ENCODE measurements at places on chromosomes 1 and 21. TPM values are rescaled to one million over a fixed set of nuclear protein-coding genes. Genes with fewer than 3 reads are reported as not detected.

DNA sequence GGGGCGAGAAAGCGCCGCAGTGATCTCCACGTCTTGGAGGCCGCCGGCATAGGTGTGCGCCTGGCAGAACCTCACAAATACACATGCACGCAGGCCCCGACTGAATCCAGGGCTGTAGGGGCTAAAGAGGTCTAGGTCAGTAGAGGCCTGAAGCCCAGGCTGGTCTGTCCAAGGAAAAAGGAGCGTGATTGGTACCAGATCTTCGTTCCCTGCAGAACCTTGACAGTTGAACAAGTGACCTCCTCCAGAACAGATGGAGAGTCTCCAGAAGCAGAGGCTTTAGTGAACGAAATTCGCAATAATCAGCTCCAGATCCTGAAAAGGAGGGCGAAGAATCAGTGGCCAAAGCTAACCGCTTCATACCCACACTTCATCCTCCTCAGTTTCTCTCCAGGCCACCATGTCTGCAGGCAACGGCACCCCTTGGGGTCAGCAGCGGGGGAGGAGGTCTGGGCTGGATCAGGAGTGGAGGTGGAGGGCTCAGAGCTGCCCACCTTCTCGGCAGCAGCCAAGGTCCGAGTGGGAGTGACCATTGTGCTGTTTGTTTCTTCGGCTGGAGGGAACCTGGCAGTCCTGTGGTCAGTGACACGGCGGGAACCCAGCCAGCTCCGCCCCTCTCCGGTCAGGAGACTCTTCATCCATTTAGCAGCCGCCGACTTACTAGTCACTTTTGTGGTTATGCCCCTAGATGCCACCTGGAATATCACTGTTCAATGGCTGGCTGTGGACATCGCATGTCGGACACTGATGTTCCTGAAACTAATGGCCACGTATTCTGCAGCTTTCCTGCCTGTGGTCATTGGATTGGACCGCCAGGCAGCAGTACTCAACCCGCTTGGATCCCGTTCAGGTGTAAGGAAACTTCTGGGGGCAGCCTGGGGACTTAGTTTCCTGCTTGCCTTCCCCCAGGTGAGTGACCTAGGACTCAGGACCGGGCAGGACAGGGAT is 749 bp upstream of the PEX11B start:
- peaks cover 8% of the 10 kb centered on the region for H3K36me3 ChIP-seq
- peak overlapping the region; percentile 85 for H3K27ac ChIP-seq
- no peaks in the 10 kb centered on the region for H3K27me3 ChIP-seq
- peak; percentile 31 for DNase-seq
- H3K4me1 ChIP-seq: peaks cover 35% of the 10 kb centered on the region
- peak overlapping the region; percentile 96 for H3K4me3 ChIP-seq

GRCh38 chr1:162991444-162991843 is 77.7 kb upstream of the RGS4 start:
- no peak overlapping the region for H3K4me3 ChIP-seq
- DNase-seq: no peak
- H3K36me3 ChIP-seq: no peaks in the 10 kb centered on the region
- H3K27ac ChIP-seq: no peak overlapping the region
- H3K4me1 ChIP-seq: no peaks in the 10 kb centered on the region
- peaks cover 11% of the 10 kb centered on the region for H3K27me3 ChIP-seq

GRCh38 chr1:239617259-239617658 is 230.9 kb downstream of the CHRM3 start:
- H3K27ac ChIP-seq: no peak overlapping the region
- no peaks in the 10 kb centered on the region for H3K36me3 ChIP-seq
- H3K4me3 ChIP-seq: no peak overlapping the region
- DNase-seq: no peak

- H3K36me3 ChIP-seq: peaks cover 7% of the 10 kb centered on the region
- peaks cover 72% of the 10 kb centered on the region for H3K4me1 ChIP-seq
- H3K27me3 ChIP-seq: peaks cover 3% of the 10 kb centered on the region
- no peak for DNase-seq
- H3K27ac ChIP-seq: peak within 1 kb of the TSS; percentile 86
- peak within 1 kb of the TSS; percentile 97 for H3K4me3 ChIP-seq
These were observed at the start of gene MCM3AP for GRCh38 chr21:46285206-46285661. MCM3AP (minus strand) TSS chr21:46285611; CDS start chr21:46285286, 325 bp downstream.

- DNase-seq: peak; percentile 36
- no peak overlapping the region for H3K4me3 ChIP-seq
- peaks cover 4% of the 10 kb centered on the region for H3K27me3 ChIP-seq
- no peaks in the 10 kb centered on the region for H3K4me1 ChIP-seq
- H3K36me3 ChIP-seq: no peaks in the 10 kb centered on the region
- H3K27ac ChIP-seq: no peak overlapping the region
These were observed 97.9 kb upstream of the RGS1 start for GRCh38 chr1:192477630-192478029.

- no peak for DNase-seq
- H3K4me3 ChIP-seq: no peak overlapping the region
- no peak overlapping the region for H3K27ac ChIP-seq
- H3K36me3 ChIP-seq: no peaks in the 10 kb centered on the region
- H3K27me3 ChIP-seq: peaks cover 4% of the 10 kb centered on the region
- H3K4me1 ChIP-seq: no peaks in the 10 kb centered on the region
These were observed 218.0 kb upstream of the GALNT2 start for GRCh38 chr1:229848752-229849677.

- no peak for DNase-seq
- no peak overlapping the region for H3K27ac ChIP-seq
- H3K27me3 ChIP-seq: peaks cover 2% of the 10 kb centered on the region
- H3K36me3 ChIP-seq: no peaks in the 10 kb centered on the region
- no peaks in the 10 kb centered on the region for H3K4me1 ChIP-seq
- no peak overlapping the region for H3K4me3 ChIP-seq
These were observed 411.0 kb downstream of the CAMTA1 start for GRCh38 chr1:7196036-7196911.

DNA sequence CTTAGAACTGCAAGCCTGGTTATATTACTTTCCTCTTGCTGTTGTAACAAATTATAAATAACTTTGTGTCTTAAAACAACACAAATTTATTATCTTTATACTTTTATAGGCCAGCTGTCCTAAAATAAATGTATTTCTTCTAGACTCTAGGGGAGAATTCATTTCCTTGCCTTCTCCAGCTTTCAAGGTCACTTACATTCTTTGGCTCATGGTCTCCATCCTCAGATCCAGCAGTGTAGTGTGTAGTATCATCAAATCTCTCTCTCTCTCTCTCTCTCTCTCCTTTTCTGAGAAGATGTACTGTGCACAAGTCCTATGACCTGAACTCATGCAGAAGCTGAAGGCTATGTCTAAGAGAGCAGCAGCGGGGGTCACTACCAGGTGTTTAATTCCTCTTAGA is 1510.6 kb downstream of the MRPL39 start:
- no peak overlapping the region for H3K4me3 ChIP-seq
- no peaks in the 10 kb centered on the region for H3K27me3 ChIP-seq
- no peak for DNase-seq

DNA sequence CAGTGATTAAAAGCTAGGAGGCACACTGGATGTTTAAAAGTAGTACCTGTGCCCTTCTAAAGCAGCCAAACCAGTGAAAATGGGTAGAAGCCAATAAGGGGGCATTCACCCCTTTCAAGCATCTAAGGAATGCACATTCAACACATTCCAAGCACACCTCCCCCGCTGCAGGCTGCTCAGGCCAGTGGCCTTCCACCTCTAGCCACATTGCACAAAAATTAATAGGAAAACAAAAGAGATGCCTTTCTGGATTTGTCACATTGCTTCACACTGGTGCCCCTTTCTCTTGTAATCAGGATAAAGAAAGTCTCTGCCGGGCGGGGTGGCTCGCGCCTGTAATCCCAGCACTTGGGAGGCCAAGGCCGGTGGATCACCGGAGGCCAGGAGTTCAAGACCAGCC is 834.0 kb downstream of the USP25 start:
- H3K4me3 ChIP-seq: no peak overlapping the region
- no peak overlapping the region for H3K27ac ChIP-seq
- no peaks in the 10 kb centered on the region for H3K27me3 ChIP-seq
- no peaks in the 10 kb centered on the region for H3K36me3 ChIP-seq
- H3K4me1 ChIP-seq: no peaks in the 10 kb centered on the region
- DNase-seq: no peak

- H3K27ac ChIP-seq: no peak overlapping the region
- no peaks in the 10 kb centered on the region for H3K27me3 ChIP-seq
- H3K36me3 ChIP-seq: no peaks in the 10 kb centered on the region
- no peaks in the 10 kb centered on the region for H3K4me1 ChIP-seq
These were observed 51.3 kb downstream of the MAP10 start for GRCh38 chr1:232856541-232856940.

DNA sequence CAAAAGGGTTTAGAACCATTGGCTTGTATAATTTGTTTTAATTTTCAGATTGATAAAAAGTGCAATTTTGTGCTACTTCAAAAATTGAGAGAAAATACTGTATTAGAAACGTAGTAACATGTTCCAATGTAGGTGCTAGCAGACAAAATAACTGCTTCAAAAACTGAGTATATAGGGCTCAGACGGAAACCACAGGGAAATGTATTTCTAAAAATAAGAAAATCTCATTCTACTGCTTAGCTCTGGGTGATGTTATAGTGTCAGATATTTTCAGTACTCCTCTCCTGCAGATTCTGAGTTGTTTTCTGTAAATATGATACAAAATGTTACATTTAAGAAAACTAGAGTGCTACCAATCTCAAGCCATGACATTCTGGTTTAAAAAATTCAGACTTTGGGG is 55.4 kb downstream of the KCNK2 start:
- no peaks in the 10 kb centered on the region for H3K27me3 ChIP-seq
- no peaks in the 10 kb centered on the region for H3K4me1 ChIP-seq
- no peak for DNase-seq
- no peak overlapping the region for H3K27ac ChIP-seq
- H3K4me3 ChIP-seq: no peak overlapping the region
- H3K36me3 ChIP-seq: no peaks in the 10 kb centered on the region

DNA sequence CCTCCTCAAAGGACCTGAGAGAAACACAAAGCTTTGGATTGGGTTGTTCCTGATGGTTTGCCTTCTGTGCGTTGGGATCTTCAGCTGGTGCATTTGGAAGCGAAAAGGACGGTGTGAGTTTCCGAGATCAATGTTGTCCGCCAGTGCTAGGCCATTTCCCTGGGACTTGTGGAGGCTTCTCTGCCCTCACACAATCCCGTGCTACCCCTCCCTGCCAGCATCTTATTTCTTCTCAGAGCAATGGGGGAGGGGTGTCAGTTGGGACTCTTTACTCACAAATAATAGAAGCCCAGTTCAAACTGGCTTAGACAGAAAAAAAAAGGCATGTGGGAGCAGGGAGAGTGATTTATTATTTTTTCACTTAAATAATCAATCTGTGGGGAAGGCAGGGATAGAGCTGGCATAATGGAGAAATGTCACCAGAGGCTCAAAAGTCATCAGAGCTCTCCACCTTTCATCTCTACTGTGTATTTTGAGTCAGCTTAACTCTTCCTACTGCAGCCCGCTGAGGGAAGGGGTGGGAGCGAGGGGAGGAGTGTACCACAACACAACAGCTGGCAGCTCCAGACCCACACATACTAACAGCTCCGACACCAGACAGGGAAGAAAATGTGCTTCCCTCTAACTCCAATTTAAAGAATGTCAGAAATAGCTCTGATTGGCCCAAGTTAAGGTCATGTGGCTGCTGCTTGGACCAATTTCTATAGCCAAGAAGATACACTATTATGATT is 22.4 kb downstream of the LY9 start:
- peaks cover 34% of the 10 kb centered on the region for H3K4me1 ChIP-seq
- DNase-seq: no peak
- H3K4me3 ChIP-seq: no peak overlapping the region

- H3K36me3 ChIP-seq: peaks cover 18% of the 10 kb centered on the region
- H3K4me1 ChIP-seq: peaks cover 38% of the 10 kb centered on the region
- H3K27me3 ChIP-seq: peaks cover 2% of the 10 kb centered on the region
- no peak overlapping the region for H3K27ac ChIP-seq
These were observed 2.3 kb downstream of the PACC1 start for GRCh38 chr1:212412374-212412773.

GRCh38 chr1:4655674-4656532 is 1.5 kb downstream of the AJAP1 start:
- H3K4me3 ChIP-seq: no peak overlapping the region
- H3K36me3 ChIP-seq: no peaks in the 10 kb centered on the region
- peaks cover 12% of the 10 kb centered on the region for H3K27me3 ChIP-seq
- H3K4me1 ChIP-seq: no peaks in the 10 kb centered on the region

- no peak for DNase-seq
- H3K27ac ChIP-seq: no peak overlapping the region
- no peaks in the 10 kb centered on the region for H3K27me3 ChIP-seq
- no peaks in the 10 kb centered on the region for H3K36me3 ChIP-seq
- H3K4me1 ChIP-seq: peaks cover 1% of the 10 kb centered on the region
These were observed 42.5 kb downstream of the PTPRF start for GRCh38 chr1:43573066-43573800.

DNA sequence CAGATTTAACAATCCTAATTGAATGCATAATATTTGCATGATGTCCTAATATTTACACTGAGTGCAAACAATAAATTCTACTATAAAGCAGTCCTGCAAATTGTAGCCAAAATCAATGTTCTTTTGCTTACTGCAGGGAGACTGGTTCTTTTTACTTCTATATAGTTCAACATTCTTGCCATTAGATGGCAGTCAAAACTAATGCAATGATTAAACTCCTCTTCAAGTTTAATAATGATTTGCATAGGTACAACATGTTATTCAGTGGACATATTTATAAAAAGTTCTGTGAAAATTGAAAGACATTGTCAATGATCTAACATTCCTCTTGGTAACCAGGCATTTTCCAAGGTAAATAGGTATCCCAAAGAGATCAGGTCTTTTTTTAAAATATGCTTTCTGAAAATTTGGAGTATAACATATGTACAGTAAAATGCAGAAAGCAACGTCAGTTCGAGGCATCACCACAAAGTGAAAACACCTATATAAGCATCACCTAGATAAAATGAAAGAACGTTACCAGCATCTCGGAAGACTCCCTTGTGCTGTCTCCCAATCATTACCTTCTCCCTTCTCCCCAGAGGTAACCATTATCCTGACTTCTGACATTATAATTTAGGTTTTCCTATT is 9.8 kb upstream of the FNBP1L start:
- DNase-seq: peak; percentile 20
- no peaks in the 10 kb centered on the region for H3K4me1 ChIP-seq
- H3K36me3 ChIP-seq: no peaks in the 10 kb centered on the region

DNA sequence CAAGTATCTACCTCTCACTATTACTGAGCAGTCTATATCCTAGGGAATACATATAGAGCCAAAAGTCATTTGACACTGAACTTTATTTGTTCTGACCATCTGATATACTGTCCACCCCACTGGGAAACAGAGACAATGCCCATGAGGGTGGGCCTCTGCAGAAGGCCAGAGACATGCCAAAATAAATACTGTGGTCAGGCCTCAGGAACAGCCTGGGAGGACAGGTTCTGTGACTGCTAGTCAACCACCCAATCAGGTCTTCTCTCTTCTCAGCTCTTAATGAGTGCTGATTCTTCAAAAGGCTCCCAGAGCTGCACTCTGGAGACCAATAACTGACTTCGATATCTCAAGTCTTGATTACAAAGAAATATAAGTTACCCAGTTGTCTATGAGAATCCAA is 5.5 kb upstream of the ANKRD35 start:
- peaks cover 1% of the 10 kb centered on the region for H3K36me3 ChIP-seq
- DNase-seq: no peak
- H3K4me1 ChIP-seq: peaks cover 3% of the 10 kb centered on the region
- H3K27ac ChIP-seq: no peak overlapping the region
- H3K27me3 ChIP-seq: peaks cover 2% of the 10 kb centered on the region
- H3K4me3 ChIP-seq: no peak overlapping the region

GRCh38 chr1:70043804-70044203 is 161.6 kb downstream of the LRRC40 start:
- no peak overlapping the region for H3K4me3 ChIP-seq
- no peaks in the 10 kb centered on the region for H3K36me3 ChIP-seq
- no peak overlapping the region for H3K27ac ChIP-seq
- H3K4me1 ChIP-seq: no peaks in the 10 kb centered on the region

The CASQ1 gene
- not detected for polyA plus RNA-seq

The OR6K6 gene
- not detected for polyA plus RNA-seq

The AQP10 gene
- polyA plus RNA-seq: not detected

The CD53 gene
- 1,434 TPM for polyA plus RNA-seq

The NEGR1 gene
- not detected for polyA plus RNA-seq

Data from immature natural killer cell (primary cell).